ENCODE measurements at places on chromosomes 4 and X.

DNA sequence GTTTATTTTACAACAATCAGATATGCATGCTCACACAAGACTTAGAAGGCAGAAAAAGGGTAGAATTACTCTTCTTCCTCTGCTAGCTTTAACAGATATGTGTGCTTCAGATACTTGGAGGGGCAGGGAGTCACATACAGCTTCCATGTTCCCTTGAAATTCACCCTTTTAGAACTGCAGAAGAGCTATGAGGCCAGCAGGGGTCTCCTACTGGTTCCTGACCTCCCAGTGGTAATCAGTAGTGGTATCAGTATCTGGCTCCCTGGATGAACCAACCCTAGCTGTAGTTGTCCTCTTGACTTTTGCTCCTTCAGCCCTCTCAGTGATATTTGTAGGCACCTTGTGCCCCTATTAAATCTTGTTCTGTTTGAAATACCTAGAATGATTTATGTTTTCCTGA lies 81.5 kb downstream of the RCHY1 start:
- no peak for DNase-seq

- no peak for DNase-seq
These were observed 54.7 kb downstream of the AFF2 start for GRCh38 chrX:148555101-148555500.

DNA sequence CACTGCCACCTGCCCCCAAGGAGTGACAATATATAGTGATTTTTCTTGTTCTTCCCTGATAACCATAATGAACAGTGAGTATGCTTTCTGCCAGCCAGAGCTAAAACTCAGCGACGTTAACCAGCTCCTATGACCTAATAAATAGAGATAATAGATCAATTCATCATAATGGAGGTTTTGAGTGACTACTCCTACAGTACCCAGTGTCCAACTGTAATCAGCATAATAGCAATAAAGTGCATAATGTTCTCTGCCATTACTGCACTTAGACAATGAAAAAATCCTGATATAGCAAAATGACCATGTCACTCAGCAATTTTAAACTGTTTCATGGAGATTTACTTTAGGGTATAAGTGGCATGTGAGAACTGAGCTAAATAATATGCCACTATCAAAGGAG lies 20.7 kb upstream of the TXLNG start:
- no peak for DNase-seq

GRCh38 chr4:56466910-56467283 lies 520 bp upstream of the SRP72 start:
- DNase-seq: no peak

DNA sequence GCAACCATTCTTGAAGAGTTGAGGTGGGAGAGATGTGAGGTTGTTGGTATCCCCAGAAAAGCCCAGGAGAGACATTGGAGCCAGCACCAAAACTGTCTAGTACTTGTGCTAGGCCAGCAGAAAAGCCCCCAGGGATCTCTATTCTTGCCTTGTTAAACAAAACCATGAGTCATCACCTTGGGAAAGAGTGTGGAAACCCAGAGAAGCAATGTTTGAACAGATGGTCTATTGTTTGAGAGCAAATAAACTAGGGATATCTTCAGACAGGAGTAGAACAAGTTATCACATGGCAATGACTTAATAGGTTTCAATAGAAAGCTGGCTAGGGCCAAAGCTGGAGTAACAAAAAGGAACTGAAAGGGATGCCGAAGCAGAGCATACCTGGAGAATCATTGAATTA lies 195.7 kb upstream of the CASK start:
- no peak for DNase-seq

DNA sequence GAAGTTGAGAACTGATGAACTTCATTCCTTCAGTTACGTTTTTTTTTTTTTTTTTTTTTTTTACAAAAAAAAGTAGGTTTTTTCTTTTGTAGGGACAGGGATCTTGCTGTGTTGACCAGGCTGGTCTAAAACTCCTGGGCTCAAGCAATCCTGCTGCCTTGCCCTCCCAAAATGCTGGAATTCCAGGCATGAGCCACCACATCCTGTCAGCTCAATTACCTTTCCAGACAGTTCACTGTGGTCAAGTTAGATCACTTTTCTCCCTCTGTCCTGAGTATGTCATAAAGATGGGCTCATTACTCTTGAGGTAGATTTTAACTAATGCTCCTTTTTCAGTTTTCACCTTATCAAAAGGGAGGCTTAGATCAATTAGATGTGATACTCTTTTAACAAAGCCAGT lies 10.8 kb upstream of the NR3C2 start:
- DNase-seq: no peak

DNA sequence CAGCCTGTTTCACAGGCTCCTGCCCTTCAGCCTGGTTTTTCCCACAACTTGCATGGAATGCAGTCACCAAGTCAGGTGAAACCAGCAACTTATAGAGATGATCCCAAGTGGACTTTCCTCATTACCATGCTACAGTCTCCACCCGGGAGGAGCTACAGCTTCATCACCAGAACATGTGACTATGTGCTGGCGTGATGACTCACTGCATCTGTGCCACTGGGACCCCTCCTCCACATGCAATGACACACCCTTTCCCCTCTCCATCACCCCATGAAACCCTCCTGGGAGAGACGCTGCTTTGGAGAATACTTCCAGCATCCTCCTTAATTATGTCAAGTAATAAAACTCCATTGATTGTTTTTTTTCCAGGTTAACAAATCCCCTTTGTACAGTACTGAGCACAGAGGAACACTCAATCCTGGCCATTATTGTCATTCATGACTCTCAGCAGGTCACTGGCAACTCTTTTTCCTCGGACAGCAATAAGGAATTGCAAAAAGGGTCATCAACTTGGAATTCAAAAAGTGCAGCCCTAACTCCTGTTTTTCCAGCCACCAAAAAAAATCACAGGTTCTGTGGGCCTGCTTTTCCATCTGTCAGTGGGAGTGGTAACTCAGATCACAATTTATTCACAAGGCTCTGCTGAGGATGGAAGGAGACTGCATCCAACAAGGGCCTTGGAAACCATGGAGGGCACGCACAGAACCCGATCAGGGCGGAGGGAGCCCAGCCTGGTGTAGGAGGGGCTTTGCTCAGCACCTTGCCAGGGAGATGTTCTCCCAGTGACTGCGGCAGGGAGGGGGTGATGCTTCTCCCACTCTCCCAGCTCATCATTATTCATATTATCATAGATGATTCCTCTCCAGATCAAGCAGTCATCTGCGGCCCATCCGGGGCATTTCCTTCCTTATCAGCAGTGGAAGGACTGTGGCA lies 17.4 kb downstream of the QDPR start:
- no peak for DNase-seq

DNA sequence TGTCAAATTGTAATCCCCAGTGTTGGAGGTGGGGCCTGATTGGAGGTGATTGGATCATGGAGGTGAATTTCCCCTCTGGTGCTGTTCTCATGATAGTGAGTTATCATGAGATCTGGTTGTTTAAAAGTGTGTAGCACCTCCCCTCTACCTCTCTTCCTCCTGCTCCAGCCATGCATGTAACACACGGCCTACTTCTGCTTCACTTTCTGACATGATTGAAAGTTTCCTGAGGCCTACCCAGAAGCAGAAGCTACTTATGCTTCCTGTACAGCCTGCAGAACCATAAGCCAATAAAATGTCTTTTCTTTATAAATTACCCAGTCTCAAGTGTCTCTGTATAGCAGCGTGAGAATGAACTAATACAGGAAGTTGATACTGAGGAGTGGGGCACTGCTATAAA lies 61.7 kb upstream of the DDX60 start:
- no peak for DNase-seq

- DNase-seq: no peak
These were observed 7.7 kb upstream of the PGAM4 start for GRCh38 chrX:77977095-77977494.

GRCh38 chr4:150010525-150011126 lies 67.6 kb upstream of the DCLK2 start:
- DNase-seq: no peak

GRCh38 chrX:135454816-135455215 lies 33.1 kb downstream of the SMIM10L2A start:
- DNase-seq: no peak

DNA sequence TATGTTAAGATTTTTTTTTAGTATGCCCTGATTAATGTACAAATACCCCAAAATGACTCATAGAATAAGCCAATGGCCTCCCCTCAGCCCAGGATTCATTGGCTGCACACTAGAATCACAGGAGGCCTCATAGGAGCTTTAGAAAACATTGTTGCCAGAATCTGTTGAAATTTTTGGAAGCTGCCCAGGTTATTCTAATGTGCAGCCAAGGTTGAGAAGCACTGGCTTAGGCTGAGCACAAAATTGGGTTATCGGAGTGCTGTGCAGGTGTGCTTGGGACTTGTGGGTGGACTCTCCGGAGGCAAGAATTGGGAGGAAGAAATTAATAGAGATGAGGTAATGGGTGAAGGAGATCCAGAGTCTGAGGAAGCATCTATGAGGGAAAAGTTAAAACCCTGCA lies 41.3 kb upstream of the VCX start:
- no peak for DNase-seq

DNA sequence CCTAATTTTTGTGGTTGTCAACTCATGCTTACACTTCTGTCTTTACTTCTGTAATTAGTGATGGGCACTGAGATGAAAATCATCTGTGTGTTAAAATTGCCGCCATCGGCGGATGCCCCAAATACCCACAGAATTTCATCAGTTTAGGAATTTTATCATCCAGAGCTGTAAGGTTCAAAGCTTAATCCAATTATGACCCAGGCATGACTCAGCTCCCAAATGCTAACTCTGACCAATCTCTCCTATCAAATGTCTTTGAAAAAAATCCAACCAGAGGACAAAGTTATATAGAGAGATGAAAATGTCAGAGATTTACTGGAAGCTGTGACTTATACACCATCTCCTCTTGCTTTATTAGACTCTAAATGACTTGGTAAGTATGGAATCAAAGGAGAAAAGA lies 1048.7 kb upstream of the PRKX start:
- no peak for DNase-seq

GRCh38 chr4:11746734-11747133 lies 318.0 kb upstream of the HS3ST1 start:
- DNase-seq: no peak

DNA sequence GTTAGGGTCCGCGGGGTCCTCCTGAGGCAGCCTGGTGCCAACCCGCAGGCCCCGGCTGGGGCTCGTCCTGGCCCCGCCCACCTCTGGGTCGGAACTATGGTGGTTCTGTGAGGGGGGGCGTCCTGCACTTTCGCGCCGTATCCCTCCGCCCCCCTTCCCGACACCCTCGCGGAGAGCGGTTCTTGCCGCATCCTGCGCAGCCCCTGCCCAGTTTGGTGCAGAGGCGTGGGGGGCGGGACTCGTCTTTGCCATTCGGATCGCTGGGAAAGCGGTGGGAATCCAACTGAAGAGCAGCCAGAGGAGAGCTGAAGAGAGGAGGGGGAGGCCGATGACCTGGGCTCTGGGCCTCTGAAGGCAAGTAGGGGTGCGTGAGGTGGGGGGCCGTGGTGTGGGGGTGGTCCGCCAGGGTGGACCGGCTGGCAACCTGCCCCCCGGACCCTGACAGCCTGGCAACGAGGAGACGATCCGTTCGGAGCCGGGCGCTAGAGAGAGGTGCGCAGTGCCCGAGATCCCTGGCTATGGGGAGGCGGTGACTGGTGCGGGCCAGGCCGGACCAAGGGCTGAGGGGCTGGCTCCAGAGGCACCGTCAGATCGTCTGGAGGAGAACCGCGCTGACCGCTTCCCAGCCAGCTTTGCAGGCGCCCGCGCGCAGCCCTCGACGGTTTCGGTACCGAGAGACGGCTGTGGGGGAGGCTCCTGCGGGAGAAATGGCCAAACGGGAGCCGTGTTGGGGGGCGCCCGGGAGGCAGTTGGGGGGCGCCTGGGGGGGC lies at the start of gene GPRASP1:
Gene GPRASP1 (plus strand): TSS at position 242 of the 770 bp plus-strand sequence. CDS start 2,431 bp downstream, outside the sequence.
- DNase-seq: peak; percentile 73

DNA sequence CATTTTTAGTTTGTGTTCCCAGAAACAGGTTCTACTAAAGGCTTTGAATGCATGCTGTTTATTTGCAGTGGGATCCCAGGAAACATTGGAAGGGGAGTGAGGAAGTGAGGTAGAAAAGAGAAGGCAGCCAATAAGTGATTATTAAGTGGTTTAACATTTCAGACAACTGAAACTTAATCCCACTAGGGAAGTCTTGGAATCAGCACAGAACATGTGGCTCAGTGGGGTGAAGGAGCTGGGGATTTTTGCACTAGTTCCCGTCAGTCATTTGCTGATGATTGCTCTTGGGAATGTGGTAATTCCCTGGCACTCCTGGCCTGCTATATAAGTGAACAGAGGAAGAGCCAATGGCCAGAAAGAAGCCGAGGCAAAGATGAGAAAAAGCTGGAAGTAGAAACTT lies 1053.0 kb upstream of the IGFBP7 start:
- DNase-seq: no peak

DNA sequence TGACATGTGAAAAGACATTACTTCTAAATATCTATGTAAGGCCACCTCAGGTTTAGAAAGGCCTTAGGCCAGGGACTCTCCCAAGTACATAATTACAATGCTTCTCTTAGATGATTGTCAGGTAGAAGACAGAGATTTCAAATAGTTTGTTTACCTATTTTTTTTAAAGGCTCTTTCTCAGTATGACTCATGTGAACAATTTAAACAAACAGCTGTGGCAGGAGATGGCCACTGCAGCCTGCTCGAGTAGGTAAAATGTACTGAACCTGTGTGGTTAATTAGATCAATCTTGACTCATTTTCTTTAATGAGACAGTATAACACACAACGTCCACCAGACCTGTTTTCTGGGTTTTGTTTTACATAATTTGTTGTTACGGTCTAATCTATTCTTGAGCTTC lies 50.2 kb downstream of the LEF1 start:
- no peak for DNase-seq

- peak; percentile 72 for DNase-seq
These were observed 1.8 kb downstream of the SEPTIN6 start for GRCh38 chrX:119690921-119691716.

GRCh38 chrX:39848900-39849299 lies 248.9 kb downstream of the BCOR start:
- DNase-seq: no peak

DNA sequence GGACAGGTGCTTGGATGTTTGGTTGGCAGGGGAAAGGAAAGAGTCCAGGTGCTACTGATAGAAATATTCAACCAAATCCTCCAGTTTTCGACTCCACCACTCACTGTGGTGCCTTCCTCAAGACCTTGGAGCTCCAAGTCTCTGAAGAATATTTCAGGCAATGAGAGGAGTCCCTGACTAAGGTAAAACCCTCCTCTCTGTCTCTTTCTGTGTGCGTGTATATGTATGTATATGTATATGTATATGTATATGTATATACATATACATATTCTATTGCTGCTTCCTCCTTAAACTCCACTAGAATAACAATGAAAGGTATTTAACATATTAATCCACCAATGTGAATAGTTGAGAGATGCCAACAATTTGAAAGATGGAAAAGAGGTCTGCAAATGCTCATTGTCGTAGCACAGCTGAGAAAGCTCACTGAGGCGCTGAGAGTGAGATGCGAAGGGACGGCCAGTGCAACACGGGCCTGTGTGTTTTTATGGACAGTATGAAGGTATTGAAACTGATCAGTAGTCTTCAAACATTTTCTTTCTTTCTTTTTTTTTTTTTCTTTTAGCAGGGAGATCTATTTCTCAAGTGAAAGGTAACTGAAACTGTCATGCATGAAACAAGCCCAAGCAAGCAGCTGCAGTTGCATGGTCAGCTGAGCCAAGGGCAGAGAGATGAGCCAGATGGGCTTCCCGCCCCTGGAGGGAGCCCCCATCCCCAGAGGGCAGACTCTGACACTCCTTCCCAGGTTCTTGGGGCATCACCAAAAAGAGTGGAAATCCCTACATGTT lies 41.1 kb upstream of the HS3ST1 start:
- no peak for DNase-seq

GRCh38 chrX:145405012-145405411 lies 157.7 kb downstream of the SPANXN1 start:
- DNase-seq: no peak

GRCh38 chr4:149055624-149056023 lies 613.4 kb upstream of the NR3C2 start:
- DNase-seq: no peak
